Activated CD4-positive, alpha-beta T cell treated with anti-CD3 and anti-CD28 coated beads, Interleukin-10, Interleukin-2, amounts not matched to agents 100 ng/mL and 50 ng/mL, durations not matched to agents 16 hours and 8 hours (primary cell): ENCODE measurements at places on chromosomes 1 and 21.
A peak's percentile ranks its signal among the peaks of the same experiment; 100 is the strongest.

- DNase-seq: no peak
These were observed 357.9 kb upstream of the USP24 start for GRCh38 chr1:55572878-55573734.

DNA sequence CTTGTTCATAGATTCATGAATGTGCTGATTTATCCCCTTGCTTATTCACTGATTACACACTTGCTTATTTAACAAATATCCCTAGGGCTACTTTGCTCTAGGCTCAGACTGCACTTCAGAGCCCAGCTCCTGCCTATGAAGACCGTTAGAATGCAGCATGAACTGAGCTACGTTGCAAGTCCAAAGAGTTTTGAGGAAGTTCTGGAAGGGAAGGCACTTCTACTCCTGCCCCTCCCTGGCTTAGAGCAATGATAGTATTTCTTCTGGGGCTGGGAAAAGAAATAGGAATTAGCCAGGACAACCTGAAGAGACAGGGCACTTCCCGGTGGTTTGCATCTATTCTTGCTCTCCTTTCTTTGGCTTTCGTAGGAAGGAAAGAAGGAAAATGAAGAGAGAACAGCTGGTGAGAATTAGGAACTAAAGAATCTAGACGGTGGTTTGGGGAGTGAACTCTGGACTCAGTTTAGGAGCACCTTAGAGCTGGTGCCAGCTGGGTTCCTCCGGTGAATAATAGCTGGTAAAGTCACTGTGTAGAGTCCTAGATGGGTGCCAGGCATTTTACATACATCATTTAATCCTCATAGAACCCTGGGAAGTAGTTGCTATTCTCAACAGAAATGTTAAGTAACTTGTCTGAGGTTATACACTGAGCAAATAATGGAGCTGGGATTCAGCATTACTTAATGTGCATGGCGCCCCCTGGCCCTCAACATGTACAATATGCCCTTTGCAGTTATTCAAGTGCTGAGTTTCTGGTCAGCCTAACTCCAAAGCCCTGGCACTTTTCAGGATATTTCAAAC lies 65.9 kb downstream of the NDUFS5 start:
- peak; percentile 43 for DNase-seq

- DNase-seq: peak; percentile 82
These were observed 155.7 kb downstream of the TNFSF18 start for GRCh38 chr1:172895050-172895460.

GRCh38 chr1:189434461-189434860 lies 1043.2 kb downstream of the BRINP3 start:
- DNase-seq: no peak

DNA sequence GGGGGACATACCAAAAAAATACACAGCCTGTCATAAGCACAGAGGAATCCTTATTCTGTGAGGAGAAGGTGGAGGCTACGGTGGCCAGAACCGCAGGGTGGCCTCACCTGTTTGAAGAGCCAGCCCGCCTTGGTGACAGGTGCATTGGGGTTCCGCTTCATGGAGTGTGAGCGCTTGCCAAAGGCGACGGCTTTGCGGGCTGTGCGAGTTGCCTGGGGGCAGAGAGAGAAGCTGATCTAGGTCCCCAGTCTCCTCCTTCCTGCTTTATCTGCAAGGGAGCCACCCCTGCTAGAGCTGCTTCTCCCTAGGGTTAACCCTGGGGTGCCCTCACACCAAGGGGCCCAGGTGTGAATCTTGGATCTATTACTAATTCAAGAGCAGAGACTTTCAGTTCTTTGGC lies 54.3 kb upstream of the GOLT1A start:
- no peak for DNase-seq

DNA sequence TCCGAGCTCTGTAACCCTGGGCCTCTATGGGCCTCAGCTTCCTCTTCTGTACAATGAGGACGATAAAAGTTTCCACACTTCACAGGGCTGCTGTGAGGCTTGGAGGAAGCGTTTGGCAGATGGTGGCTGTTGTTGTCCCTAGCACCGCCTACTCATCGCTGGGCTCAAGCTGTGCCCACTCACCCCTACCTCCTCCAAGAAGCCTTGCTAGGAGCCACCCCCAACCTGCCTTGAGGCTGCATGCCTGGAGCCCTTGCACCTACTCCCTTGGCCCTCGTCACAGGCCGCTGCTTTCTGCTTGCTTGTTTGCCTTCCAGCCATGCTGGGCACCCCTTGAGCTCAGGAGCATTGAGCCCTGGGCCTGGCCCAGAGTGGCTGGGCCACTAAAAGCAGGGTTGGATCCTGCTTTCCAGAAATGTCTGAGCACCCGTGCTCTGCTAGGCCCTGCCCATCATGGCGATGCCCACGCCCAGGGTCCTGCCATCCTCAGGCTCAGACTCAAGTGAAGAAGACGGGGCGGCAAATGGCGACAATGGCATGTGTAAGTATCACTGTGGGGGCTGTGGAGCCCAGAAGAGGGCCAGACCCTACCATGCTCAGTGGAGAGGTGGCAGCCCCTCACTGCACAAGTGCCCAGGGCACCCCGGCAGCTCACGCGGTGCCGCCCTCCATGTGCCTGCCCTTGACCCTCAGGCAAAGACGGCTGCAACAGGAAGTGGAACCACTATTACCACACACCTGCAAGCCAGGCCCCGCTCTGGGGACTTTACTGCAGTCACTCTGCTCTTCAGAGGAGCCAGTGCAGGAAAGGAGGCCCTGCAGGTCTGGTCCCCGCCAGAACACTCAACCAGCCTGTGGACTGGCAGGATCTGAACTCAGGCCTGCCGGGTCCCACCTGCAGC lies 9.5 kb downstream of the SH3BGRL3 start:
- DNase-seq: peak; percentile 62

- DNase-seq: no peak
These were observed 347.7 kb downstream of the PTBP2 start for GRCh38 chr1:97069312-97069711.

GRCh38 chr1:6000444-6001288 lies 8.4 kb upstream of the NPHP4 start:
- DNase-seq: no peak

DNA sequence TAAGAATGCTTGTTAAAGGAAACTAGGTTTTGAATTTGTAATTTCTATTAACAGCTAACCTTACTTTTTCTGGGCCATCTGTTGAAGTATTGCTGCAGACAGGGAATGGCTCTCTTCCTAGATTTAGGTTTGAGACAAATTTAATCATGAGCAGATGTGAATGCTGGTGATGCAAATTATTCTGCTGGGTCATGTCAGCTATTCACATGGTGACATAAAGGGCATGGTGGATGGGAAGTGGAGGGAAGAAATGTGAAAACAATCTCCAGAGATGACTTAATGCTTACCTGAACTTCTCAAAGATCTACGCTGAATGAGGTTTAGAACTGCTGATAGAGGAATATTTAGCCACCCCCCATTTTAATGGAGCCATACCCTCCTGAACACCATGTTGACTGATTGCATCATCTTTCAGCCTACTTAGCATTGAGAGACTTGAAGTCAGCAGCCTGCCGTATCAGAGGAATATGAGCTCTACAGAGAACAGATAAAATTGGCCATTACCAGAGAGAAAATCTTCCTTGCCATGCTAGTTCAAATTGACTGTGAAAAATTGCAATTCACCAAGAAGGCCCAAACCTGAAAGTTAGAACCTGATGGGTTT lies 138.8 kb downstream of the HHAT start:
- no peak for DNase-seq

GRCh38 chr1:223824287-223824686 lies 21.5 kb downstream of the TP53BP2 start:
- DNase-seq: no peak

GRCh38 chr1:51101976-51102375 lies at the start of gene C1orf185:
Gene C1orf185, plus strand, starts transcription at chr1:51102228. Its CDS starts 6 bp downstream, at chr1:51102234.
- no peak for DNase-seq

- DNase-seq: no peak
These were observed 12.6 kb upstream of the IPO9 start for GRCh38 chr1:201816309-201816854.

DNA sequence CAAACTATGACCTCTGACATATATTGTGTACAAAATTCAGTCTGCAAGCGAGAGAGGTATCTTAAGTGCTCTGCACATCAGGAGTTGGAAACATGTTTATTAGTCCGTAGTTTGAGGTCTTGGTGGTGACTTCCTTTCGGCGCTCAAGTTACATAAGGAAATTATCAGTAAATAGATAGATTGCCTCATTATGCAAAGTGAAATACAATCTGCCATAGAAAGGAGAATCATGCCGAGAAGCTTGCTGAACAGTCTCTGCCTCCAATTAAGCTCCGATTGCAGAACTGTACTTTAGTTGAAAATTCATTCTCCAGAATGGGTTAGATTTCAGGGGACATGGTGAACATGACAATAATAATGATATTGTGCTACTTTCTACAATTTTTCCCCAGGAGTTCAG lies 271.8 kb downstream of the BRINP2 start:
- DNase-seq: no peak

GRCh38 chr1:233738396-233738795 lies 124.5 kb downstream of the KCNK1 start:
- DNase-seq: no peak

DNA sequence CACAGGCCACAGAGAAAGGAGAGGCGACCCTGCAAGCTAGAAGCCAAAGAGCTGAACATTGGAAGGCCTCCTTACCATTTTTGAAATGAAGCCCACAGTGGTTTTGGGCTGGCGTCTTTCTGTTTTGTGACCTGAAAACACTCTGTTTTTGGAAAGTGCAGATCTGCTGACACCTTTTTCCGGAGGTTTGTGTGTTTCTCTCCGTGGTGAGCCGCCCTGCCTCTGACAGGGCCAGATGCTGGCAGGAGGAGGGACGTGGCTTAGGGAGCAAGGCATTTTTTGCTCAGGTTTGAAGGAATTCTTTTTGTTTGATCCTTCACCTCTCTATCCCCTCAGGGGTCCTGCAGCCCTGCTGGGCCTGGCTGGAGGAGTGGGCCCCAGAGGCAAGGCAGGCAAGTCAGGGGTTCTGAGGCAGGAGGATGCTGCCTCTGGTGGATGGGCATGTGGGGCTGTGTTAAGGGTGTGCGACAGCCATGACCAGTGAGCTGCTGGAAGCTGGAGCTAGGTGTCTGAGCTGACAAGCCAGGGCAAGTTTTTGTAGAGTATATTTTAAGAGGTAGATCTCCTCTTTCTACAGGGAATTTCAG lies 133.8 kb downstream of the CAMTA1 start:
- DNase-seq: no peak

GRCh38 chr1:48039088-48040054 lies 42.2 kb upstream of the TRABD2B start:
- DNase-seq: no peak

- no peak for DNase-seq
These were observed 56.3 kb upstream of the CNN3 start for GRCh38 chr1:94983171-94983739.

- no peak for DNase-seq
These were observed 780 bp upstream of the CROCC start for GRCh38 chr1:16920951-16921350.

- no peak for DNase-seq
These were observed 221.2 kb downstream of the SLC35F3 start for GRCh38 chr1:234125714-234126113.

DNA sequence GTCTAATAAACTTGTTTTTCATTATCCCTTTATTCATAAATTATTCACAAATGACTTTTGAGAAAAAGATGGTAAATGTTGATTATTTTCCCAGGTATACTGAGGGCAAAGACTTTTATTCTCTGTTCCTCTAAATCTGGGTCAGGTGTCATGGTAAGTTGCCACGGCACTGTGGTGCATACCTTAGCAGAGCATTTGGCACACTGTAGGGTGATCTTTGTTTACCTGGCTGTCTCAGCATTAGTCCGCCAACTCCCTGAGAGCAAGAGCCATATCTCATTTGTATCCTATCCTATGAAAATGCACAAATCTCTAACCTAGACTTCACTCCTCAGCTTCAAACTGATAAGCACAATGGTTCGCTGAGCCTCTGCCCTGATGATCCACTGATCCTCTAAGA lies 24.9 kb downstream of the GDAP2 start:
- no peak for DNase-seq

DNA sequence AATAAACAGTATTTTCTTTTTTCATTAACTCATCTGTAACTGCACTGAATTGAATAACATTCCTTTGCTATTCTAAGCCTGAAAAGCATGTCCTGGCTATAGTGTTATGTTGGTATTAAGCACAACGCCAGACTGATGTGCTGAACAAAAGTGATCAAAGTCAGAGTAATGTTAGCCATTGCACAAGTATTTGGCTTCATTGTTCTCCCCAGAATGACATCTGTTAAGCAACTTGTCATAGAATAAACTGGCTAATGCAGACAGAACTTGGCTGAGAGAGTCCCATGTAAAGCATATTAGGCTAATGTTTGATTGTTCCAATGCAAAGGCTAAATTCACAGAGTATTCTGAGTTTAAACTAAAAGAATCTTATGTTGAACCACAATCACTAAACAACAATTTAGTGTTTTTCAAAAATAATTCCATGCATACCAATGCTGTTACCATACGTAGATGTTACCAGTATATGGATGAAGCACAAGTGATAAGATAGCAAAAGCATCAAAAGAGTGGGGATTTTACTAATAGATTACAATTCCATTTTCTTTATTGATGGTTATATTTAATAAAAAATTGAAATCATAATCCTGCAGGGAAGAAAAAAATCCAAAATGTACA lies 235.3 kb upstream of the DMRTA2 start:
- DNase-seq: no peak

GRCh38 chr1:212677136-212677535 lies 22.5 kb downstream of the BATF3 start:
- DNase-seq: no peak

GRCh38 chr1:183600136-183600535 lies 9.9 kb upstream of the NCF2 start:
- peak; percentile 26 for DNase-seq

- no peak for DNase-seq
These were observed 154.7 kb downstream of the PGBD5 start for GRCh38 chr1:230271300-230272035.

DNA sequence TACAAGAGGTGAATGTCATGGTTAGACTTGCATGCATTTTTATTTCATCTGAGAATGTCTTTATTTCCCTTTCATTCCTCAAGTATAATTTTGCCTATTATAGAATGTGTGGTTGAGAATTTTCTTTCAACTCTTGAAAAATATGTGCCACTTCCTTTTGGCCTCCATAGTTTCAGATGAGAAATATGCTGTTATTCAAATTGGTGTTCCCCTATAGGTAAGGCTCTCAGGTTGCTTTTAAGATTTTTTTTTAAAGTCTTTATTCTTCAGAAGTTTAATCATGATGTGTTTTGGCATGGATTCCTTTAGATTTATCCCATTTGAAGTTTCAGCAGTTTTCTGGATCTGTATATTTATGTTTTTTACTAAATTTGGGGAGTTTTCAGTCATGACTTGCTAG lies 2.1 kb downstream of the MROH7 start:
- DNase-seq: no peak
